ENCODE measurements at places on chromosomes 1 and 21.
A peak's percentile ranks its signal among the peaks of the same experiment; 100 is the strongest.

DNA sequence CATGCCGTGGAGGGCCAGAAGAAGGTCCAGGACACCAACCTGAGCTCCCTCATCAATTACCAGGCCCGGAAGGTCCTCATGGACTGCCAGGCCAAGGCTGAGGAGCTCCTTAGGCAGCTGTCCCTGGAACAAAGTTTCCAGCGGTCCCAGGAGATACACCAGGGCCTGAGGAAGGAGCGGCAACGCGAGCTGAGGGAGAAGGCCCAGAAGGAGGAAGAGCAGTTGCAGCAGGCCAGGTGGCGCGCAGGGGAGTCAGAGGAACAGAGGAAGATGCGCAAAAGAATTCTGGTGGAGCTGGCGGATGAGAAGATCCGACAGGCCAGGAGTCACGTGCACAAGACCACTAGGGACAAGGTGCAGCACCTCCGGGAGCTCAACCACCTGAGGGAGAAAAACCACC, 1.5 kb downstream of the CCDC185 start:
- DNase-seq, result no peak

DNA sequence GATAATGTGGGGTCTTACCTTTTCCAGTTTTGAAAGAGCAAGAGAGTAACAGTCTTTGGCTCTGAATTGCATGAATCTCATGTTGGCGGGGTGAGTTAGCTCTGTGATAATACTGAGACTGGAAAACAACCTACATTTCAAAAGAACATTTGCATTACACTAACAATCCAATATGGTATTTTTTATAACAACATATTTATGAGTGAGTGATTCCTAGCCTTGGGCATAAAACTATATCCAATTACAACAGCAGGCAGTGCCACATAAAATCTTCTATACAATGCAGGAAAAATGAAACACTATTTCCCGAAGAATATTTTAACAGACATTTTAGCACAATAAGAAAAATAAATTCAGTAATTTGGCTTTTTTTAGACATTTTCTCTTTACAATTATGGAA, 303.0 kb downstream of the KCNT2 start:
- DNase-seq, result no peak

DNA sequence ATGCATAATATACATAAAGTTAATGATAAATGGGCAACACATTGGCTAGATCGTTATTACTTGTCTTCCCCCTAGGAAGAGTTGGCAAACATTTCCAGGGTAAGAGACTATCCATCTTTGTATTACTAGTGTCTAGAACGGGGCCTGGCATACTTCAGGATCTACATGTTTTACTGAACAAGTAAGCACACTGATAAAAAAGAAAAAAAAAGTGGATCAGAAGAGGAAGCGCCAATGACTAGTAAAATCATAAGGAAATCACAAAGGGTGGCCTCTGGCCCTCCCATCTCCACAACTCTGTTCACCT, 482 bp downstream of the TM2D1 start:
- DNase-seq, result peak; percentile 27

DNA sequence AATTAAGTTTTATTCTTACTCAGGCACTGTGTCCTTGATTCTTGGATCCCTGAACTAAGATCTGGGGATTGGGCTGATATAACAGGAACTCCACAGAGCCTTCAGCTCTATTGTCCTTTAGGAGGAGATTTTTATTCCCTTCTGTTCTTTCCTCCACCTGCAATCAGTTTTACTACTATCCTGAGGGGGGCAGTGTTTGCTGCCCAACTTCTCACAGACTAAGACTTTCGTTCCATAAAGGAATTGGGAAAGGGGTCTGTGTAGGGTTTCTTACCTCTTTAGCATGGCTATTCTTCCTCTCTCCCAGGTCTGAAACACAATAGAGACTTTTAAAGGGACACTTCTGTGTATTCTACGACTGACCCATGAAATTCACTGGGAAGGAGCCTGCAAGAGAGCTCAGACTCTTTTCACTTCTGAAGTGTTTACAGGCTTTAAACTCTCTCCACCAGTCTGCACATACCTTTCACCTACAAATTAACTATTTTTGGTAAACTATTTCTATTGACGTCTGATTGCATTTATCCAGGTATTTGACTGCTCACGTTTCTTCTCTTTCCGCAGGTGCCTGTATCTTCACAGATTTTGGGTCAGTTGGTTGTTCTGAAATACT, 103.3 kb upstream of the DEPDC1 start:
- no peak for DNase-seq

- no peak for DNase-seq
These were observed 47.6 kb downstream of the TNFSF18 start for GRCh38 chr1:173002891-173003838.

GRCh38 chr1:24193046-24193445, 6.0 kb upstream of the IFNLR1 start:
- no peak for DNase-seq

- no peak for DNase-seq
These were observed 19.4 kb downstream of the HSD11B1 start for GRCh38 chr1:209723756-209724693.

DNA sequence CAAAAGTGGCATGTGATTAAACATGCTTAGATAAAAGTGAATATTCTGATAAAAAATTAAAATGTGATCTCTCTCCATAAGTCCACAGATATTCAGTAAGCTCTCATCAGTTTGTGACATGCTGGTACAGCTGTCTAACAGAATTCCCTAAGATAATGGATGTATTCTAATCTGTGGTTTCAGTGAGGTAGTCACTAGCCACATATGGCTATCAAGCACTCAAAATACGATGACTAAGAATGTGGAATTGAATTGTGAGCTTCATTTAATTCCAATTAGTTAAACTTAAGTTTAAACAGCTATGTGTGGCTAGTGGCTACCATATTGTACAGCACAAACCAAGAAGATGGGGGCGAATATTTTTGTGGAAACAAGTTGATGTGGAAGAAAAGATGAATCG, 4.1 kb upstream of the REG4 start:
- no peak for DNase-seq

DNA sequence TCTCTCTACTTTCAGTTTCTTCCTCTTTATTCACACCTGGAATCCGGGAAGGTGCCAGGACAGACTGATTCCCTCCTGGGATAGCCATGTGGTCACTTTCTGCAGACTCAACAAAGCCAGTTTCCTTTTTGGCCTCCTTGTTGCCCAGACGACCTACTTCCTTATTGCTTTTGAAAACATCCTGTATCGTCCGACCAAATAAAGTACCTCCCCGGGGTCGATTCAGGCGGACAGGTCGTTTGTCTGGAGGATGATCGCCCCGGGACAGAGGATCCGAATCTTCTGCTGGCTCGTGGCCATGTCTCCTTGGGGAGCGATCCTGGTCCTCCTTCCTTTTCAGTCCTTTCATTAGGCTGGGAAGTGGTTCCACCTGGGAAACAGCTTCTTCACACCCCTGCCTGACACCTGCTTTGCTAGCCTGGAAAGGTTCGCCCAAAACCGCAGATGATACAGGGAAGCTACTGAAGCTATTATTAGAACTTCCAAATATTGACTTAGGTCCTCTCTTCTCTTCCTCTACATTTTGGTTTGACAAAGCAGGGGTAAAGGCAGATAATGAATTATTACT, 1.2 kb downstream of the MCM3AP start:
- DNase-seq, result no peak

DNA sequence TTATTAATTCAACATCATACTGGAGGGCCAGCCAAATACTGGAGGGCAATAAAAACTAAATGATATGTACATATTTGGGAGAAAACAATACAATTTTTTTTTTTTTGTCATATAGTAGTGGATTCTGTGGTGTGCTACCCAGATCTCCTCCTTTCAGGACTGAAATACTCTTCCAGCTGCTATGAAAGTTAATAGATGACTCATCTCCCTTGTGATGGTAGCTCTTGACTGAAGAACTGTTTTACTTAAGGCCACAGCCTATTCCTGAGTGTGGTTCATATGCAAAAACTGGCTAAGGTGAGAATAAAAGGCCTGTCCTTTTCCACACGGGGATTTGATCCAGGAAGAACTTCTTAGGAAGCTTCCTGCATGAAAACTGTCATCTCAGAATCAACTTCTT, 307.9 kb downstream of the HLX start:
- no peak for DNase-seq

DNA sequence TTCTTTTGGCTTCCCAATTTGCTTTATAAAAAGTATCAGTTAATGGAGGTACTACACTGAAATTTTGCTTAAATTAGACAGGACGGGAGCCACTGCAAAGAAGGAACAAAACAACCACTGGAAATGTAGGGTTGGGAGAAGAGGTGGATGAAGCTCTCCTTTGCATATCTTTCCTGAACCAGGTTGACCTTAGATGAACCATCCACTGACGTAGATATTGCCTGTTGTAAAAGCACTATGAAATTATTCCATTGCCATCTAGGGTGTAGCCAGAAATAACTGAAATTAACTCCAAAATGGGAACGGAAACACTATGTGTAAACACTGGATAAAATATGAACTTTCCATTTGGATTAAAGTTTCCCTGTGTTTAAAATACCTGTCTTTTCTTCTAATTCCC, 1.2 kb upstream of the ABL2 start:
- no peak for DNase-seq

DNA sequence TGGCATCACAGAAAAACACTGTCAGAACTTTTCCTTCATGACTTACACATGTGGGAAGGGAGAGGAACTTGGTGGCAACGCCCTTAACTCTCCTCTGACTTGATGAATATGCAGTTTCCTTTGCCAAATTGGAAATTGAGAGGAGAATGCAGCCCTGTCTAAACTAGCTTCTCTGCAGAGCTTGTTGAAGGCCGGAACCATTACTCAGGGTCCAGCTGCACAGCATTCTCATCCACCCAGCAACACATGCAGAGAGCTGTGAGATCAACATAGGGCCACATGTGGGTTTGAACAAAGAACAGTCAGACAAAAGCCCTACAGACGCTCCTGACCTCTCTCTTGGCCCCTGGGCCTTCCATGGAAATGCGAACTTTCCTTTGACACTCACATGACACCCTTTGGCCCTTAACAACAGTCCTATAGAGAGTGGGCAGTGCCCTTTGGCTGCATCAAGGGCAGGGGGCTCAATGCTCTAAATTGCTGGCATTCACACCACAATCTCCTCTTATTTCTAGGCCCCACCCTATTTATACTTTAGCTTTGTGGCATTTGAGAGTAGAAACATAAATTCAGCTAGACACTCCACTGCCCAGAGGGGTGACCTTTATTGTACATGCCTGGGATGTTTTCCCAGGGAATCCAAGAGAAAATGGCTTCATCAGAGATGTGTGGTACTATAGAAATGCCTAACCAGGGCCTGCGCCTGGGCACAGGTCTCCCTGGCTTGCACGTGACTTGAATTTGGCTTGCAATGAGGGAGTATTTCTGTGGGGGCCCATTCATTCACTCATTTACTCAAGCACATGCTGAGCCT, 64.4 kb downstream of the CDC7 start:
- DNase-seq, result no peak

- DNase-seq, result peak; percentile 63
These were observed 51.7 kb downstream of the S1PR1 start for GRCh38 chr1:101288491-101288944.

DNA sequence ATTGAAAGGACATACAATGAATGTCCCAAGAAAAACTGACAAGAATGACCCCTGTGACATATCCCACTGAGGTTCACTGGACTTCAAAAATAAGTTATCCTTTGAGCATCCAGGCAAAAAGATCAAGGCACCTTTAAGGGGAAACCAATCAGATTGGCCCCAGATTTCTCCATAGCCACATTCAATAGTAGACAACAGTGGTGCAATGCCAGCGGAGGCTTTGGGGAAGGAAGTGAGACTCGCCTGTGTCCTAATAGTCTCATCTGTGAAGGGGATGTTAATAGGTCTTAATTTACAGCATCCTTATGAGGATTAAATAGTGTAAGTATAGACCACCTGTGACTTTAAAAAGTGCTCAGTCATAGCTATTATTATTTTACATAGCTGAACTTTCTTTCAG, 21.5 kb downstream of the RPL5 start:
- DNase-seq, result no peak

GRCh38 chr1:62110198-62110817, 84.3 kb upstream of the L1TD1 start:
- DNase-seq, result no peak

DNA sequence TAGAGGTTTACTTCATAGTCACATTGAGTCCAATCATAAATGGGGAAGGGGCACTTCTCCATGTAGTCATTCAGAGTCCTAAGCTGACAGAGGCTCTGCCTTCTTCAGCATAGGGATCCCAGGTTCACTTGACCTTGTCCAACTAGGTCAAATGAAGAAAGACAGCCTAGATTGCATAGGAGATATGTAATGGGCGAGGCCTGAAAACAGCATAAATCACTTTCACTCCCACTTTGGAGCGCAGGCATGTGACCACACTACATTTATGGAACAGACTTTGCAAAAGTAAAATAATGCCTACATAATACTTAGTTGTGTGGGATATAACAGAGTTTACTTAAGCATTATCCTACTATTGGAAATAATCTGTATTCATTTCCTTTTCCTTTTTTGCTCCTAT, 51.7 kb downstream of the HOOK1 start:
- DNase-seq, result no peak

DNA sequence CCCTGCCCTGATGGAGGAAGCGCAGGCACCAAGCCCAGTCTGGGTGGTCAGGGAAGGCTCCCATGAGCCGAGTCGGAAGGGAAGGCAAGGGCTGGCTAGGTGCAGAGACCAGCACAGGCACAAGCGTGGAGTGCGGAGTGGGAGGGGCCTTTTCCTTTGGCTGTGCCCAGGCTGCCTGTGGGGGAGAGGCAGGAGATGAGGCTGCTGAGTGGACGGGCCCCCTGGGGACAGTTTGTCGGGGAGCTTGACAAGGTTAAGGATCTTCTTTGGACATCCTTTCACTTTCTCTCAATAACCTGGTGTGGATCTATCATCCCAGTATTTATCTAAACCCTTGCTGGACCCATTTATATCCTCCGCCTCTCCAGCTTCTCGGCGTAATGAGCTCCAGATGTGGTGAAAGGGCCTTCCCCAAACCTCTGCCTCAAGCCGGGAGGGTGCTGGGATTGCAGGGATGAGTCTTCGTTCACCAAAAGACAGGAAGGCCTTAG, 42.9 kb downstream of the EPHB2 start:
- no peak for DNase-seq

- DNase-seq, result no peak
These were observed 4.2 kb downstream of the RNPC3 start for GRCh38 chr1:103529746-103530145.

DNA sequence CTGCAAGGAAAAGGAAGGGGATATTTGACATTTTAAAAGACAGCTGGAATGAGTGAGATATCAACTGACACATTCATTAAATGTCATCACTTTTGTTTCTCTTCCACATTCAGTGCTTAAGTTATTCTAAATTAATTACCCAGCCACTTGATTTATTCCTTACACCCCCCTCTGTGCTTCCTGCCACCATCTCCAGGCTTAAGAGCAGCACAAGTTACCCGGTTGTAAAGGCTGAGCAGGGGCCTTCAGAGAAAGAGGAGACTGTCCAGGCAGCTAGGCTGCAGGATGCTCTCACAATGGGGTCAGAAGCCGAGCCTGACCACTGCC, 71.4 kb downstream of the SYT6 start:
- no peak for DNase-seq

GRCh38 chr1:14184454-14184853, 414.0 kb upstream of the KAZN start:
- DNase-seq, result peak; percentile 89

DNA sequence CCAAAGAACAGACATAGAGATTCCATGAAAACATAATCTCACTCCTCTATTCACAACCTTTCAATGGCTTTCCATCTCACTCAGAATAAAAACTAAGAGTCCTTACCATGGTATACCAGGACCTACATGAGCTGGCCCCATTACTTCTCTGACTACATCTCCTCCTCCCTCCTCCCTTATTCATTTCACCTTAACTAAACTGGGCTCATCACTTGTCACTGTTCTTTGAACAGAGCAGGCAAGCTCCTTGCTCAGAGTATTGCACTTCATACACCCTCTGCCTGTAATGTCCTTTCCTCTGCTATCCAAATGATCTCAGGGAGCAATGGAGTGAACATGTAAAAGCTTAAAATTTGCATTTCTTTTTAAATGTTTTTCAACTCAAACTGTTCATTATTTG, 142.0 kb downstream of the MRPL39 start:
- no peak for DNase-seq
